ENCODE measurements at places on chromosomes 5 and 9. TPM values are rescaled to one million over a fixed set of nuclear protein-coding genes. Genes with fewer than 3 reads are reported as not detected.

DNA sequence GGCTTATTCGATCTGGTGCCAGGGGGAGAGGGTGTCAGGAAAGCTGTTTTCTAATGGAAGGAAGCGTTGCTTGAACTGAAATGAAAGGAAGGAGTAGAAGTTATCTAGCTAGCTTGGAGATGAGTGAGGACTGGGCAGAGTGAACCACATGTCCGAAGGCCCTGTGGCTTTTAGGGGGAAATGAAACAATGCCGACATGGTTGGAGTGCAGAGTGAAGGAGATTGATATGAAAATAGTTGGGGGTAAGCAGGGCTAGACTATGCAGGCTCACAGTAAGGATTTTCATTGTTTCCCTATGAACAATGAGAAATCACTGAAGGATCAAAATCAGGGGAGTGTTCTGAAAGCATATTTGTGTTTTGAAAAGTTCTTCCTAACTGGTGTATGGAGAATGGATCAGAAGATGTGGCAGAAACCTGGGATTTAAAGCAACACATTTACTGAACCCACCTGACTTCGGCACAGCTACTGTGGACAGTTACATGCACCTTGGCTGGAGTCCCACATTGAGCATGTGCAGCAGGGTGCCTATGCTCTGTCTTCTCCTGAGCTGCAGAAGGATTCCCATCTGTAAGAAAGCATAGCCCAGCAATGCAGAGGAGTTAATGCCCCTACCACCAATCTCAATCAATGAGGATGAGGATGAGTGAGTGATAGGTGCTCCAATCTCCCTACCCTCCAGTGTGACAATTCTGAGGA is 144.4 kb upstream of the TBCA start:
- no peak for DNase-seq

SLC6A19 gene
- 0.07 TPM for total RNA-seq

DNA sequence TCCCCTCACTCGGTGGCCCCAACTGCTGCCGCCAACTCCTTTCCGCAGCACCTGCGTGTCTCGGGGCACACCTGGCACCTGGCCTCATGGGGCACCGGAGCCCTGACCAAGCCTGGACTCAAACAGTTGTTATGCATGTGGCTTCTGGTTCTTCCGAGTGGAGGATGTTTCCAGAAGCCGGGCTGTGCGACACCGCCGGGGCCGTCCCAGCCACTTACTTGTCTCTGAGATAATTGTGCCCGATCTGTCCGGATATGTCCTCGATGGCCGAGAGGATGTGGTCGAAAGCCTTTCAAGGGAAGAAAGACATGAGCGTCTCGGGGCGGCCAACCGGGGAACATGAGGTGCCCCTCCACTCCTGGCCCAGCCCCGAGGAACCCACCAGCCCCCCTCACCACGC is 38.4 kb downstream of the EXOC3 start:
- no peak for DNase-seq

DNA sequence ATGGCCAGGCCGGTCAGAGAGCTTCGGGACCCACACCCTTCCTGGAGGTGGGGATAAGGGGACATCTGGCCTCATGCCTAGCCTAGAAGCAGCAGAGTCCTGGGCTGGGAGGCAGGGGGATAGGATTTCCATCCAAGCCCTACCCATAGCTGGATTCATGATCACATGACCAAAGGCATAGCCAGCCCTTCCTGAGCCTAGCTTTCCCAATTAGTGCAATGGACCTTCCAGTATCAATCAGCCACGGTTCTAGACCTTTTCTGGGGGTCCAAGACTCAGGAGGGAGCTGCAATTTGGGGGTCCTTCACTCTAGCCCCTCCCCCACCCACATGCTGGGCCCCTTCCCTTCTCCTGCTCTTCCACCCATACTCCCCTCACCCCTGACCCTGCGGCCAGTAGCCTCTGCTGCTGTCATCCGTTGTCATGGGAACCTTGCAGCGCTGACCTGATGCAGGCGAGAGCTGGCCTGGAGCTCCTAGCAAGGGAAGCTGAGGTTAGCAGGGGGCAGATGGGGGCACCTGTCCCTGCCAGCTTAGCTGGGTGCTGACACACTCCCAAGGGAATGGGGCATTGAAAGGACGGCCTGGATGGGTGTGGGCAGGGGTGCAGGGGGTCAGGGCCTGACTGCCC is 44.6 kb downstream of the CXXC5 start:
- DNase-seq, result peak; percentile 72

SH3PXD2B gene
- 36.7 TPM for total RNA-seq

DNA sequence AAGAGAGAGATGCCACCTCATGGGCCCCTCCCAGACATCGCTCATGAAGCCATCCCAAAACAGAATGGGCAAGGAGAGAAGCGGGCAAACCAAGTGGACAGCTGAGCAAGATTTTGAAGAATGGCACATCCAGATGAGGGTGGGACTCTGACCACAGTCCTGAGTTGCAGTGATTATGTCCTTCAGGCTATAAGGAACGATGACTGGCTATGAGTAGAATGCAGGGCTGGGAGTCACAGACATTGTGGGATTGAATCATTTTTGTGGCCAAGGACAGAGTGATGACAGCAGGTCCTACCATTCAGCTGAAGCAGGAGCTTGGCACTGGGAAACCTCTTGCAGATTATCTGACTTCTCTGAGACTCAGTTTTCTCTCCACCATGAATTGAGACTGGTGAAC is 245.7 kb upstream of the SLC30A5 start:
- DNase-seq, result no peak

GRCh38 chr5:172648013-172648381 is 6.9 kb downstream of the NEURL1B start:
- DNase-seq, result no peak

- DNase-seq, result peak; percentile 72
Observed at GRCh38 chr5:107670932-107671741, at the start of gene EFNA5. Gene EFNA5 (minus strand): TSS chr5:107670937.

ZNG1A gene
- total RNA-seq, result 9.4 TPM

SHOC1 gene
- not detected for total RNA-seq

- DNase-seq, result no peak
Observed at GRCh38 chr5:135655468-135655815, 76.7 kb upstream of the CXCL14 start.

DND1 gene
- 0.85 TPM for total RNA-seq

DNA sequence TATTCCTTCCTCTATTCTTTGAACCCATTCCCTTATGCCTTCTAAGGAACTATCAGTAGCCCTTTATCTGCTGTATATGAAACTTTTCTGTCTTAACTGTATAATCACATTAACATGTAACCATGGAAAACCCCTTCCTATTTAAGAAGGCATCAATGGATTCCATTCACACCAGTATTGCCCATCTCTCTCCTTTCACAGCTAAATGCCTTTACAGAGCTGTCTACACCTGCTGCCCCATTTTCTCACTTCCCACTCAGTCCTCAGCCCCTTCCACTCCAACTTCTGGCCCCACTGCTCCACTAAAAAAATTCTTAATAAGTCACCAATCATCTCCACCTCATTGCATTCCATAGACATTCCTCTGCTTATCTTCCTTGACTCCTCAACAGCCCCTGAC is 50.8 kb downstream of the SEC61B start:
- DNase-seq, result no peak

- DNase-seq, result no peak
Observed at GRCh38 chr9:16202221-16202620, 649.4 kb downstream of the CCDC171 start.

NIPAL4 gene
- total RNA-seq, result not detected
